GM19239 (cell line): ENCODE measurements at places on chromosomes 1 and 21.
A peak's percentile ranks its signal among the peaks of the same experiment; 100 is the strongest.

DNA sequence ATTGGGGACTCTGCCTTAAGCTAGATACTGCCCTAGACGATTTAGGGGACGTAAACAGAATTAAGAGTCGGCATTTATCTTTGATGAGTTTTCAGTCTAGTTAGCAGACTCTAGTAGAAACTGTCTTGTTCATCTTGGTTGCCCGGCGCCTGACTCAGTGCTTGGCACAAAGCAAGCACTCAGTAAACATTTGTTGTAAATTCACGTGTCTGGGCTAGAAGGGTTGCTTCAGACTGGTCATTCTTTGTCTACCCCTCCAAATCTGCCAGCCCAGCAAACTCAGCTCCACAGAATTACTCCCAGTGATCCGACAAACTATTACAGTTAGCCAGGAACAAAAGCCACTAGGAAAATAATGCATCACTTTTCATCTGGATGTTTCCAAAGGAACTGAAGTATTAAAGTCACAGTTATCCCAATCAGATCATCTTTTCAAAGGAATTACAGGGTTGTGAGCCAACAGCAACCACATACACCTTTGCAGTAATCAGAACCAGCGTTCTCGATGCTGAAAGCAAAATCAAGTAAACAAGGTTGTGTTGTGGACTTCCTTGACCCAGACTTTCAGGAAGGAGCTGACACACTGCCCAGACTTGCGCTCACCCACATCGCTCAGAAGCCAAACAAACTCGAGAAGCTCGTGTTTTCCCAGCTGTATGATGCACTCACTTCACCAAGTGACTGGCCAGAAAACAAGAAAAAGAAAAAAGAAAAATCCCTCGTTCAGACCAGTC is 66.5 kb upstream of the GADD45A start:
- no peak for DNase-seq

DNA sequence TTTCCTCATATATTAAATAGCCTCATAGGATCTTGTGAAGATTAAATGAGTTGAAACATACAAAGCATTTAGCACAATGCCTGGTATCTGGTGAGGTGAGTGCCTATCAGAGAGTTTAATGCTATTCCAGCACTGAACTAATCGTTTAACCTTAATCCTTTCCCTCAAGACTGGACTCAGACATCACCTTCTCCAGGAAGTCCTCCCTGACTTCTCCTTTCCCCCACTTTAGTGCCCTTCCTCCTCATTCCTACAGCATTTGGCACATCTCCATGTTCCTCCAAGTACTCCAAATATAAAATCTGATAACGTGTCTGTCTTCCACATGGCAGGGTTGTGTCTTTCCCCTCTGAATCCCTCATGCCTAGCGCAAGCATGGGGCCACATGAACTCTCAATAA is 59.8 kb downstream of the ZSCAN20 start:
- DNase-seq = no peak

DNA sequence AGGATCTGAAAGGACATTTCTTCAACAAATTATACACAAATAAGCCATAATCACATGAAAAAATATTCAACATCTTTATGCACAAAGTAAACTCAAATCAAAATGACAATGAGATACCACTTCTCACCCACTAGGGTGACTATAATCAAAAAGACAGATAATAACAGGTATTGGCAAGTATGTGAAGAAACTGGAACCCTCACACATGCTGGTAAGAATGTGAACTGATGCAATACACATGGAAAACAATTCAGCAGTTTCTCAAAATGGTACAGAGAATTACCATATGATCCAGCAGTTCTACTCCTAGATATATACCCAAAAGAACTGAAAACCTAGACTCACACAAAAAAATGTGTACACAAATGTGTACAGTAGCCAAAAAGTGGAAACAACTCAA is 62.5 kb downstream of the CHD5 start:
- no peak for DNase-seq

DNA sequence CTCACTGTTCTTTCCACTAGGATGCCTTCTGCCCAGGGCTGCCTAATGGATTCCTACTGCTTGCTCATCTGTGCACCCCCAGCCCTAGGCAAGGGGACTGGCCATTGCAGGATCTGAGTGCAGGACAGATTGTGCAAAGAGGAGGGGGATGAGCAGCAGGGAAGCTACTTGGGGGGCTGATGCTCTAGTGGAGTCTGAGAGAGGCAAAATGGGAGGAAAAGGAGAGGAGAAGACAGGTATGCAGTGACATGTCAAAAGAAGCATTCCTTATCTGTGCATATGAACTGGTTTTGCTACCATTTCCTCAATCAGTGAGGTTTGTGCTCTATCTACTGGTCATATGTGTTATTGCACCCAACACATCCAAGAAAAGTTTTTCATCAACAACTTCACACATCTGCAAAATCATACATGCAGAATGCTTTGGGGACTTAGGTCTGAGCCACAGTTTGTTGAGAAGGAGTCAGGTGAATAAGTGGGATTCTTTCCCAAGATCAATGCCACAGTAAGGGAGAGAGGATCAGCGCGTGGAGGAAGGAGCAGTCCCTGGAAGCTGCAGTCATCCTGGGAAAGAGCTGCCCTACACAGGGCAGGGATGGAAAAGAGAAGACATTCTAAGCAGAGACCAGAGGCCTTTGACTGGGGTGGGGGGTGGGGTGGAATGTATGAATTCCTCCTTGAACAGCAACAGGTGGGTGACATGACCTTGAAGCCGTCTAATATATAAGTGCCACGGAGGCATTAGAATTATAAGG is 14.4 kb downstream of the SLC5A9 start:
- peak; percentile 20 for DNase-seq

- no peak for DNase-seq
These were observed 2.0 kb downstream of the SCMH1 start for GRCh38 chr1:41239988-41240610.

GRCh38 chr1:230690101-230690500 is 23.8 kb downstream of the AGT start:
- no peak for DNase-seq
